ENCODE measurements at places on chromosomes 13 and 19.

DNA sequence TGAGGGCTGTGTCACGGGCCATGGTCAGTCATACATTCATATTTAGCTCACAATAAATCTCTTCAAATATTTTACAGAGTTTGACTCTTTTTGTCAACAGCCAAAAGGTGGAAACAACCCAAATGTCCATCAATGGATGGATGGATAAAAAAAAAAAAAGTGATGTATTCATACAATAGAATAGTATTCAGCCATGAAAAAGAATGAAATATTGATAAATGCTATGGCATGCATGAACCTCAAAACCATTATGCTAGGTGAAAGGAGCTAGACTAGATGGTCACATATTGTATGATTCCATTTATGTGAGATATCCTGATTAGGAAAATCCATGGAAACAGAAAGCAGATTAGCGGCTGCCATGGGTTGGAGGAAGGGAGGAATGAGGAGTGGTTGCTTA is 16.2 kb downstream of the ADGRE2 start:
- DNase-seq, result no peak

DNA sequence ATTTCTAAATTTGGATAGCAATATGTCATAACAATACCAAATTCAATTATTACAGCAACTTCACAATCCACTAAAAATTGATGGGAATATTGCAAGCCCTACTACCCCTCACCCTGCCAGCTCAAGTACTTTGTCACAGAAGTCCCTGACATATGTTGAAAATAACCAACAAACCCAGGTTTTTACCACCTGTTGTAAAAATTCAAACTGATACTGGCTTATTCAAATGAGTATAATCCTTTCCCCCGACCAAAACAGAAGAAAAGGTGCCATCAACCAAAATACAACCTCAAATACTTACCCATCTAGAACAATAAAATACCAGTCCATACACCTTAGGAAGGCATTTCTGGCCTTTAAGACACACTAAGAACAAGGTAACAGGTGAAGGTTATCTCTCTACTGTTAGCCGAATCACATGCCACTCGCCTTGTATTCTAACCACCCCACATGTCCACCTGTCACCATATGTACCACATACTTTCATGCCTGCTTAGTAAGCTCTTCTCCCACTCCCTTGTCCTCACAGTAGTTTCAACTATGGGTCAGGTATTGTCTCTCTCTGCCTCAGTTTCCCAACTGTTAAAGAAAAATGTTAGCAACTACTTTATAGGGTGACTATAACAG is 53.1 kb downstream of the USP12 start:
- DNase-seq, result no peak

DNA sequence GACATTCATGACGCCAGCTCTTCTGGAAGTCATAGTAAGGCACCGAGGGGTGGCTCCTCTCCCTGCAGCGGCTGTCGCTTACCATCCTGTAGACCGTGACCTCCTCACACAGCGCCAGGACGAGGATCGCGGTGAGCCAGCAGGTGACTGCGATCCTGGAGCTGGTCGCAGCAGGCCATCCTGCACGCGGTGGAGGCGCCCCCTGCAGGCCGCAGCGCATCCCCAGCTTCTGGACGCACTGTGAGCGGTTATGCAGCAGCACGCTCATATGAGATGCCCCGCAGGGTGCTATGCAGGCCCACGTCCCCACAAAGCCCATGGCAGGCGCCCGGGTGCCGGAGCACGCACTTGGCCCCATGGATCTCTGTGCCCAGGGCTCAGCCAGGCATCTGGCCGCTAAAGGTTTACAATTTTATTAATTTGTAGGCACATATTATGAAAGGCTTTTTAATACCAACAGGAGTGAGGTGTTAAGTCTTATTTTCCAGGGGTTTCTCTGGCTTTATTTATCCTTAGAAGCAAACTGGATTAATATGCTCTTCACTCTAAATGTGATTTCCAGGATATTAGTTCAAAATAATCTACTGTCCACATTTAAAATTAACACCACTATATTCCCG is 35.6 kb upstream of the PSPC1 start:
- DNase-seq, result peak; percentile 11

- DNase-seq, result no peak
These were observed 236.3 kb downstream of the COL4A1 start for GRCh38 chr13:110070511-110071120.

GRCh38 chr13:45349438-45349837 is 8.5 kb upstream of the TPT1 start:
- no peak for DNase-seq

GRCh38 chr19:40006273-40006691 is 9.4 kb downstream of the ZNF546 start:
- DNase-seq, result no peak

- no peak for DNase-seq
These were observed 75.3 kb downstream of the FGF14 start for GRCh38 chr13:102326381-102327118.

DNA sequence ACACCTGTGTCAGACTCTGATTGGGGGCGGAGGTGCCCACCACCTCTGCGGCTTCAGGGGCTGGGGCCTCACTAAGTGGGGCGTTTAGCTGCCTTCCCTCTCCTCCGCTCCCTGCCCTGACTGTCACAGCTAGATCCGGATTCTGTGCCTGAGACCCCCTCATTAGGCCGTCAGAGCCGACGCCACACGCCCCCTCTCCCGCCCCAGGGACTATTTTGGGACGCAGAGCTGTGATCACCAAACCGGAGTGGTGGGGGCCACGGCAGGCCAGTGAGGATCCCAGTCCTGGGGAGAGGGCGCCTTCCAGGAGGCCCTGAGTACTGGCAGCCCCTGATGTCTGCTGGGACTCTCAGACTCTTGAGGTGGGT is 762 bp downstream of the KANK3 start:
- DNase-seq, result no peak

GRCh38 chr19:10503002-10503789 is at the start of gene KEAP1:
Gene KEAP1 (minus strand): TSS chr19:10503356. CDS start chr19:10500033, 3,323 bp downstream.
- DNase-seq, result peak; percentile 30

DNA sequence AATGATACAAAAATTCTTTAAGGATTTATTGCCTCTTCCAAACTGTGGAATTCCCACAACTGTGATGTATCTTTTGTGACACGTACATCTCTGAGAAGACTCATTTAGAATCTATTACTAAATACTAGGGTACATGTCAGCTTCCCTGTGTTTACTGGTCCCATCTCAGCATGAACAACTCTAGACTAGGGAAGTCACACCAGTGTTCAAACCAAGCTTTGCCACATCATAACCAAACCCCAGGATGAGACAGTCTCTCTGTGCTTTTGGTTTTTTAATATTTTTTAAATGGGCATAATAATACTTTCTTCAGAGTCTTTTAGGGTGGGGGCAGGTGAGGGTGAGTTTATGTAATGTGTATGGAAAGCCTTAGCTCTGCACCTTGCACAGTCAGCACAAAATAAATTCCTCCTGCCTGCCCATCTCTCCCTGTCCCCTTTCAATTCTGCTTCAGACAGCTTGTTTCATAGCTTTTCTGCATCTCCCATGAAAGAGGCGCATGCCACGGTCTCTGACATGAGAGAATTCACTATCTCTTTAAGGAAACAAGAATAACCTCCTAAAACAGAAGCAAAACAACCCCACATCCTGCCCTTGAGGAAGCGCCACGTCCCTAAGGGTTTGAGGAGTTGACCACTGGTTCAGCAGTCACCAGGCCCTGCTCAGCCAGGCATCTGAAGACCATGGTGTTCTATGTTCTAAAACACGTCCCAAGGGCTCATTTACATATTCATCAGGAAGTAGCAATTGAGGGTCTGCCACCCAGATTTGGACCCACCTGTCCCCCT is 174.5 kb downstream of the USP12 start:
- DNase-seq, result no peak

DNA sequence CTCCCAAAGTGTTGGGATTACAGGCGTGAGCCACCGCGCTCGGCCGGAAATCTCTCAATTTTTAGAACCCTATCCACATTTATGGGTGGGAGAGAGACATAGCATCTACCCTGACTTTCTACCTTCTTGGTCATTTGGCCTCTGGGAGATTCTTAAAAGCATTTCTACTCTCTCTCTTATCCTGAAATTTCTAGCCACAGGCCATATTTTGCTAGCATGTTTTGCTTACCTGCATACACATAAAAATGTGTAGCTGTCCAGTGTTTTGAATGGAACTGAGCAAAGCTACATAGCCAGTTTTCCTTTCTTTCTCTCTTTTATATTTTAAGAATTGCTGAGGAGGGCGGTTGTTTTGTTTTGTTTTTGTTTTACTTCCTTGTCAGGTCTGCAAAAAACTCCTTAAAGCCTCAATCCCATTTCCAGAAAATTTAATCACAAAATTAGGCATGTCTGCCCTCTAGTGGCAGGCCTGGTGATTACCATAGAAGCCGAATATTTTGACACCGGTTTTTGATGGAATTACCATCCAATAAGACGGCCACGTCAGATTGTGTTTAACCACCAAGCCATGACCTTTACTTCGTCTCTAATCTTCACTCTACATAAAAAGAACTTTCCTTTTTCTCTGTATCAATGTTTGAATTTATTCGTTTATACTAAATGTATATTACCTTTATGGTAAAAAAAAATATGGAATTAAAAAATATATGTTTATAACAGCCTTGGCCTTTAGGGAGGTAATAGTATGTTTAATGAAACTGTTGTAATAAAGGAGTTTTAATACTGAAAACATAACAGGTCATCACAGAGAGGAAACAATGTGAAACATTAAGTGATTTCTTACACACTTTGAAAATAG is 34.4 kb upstream of the OXGR1 start:
- peak; percentile 47 for DNase-seq

DNA sequence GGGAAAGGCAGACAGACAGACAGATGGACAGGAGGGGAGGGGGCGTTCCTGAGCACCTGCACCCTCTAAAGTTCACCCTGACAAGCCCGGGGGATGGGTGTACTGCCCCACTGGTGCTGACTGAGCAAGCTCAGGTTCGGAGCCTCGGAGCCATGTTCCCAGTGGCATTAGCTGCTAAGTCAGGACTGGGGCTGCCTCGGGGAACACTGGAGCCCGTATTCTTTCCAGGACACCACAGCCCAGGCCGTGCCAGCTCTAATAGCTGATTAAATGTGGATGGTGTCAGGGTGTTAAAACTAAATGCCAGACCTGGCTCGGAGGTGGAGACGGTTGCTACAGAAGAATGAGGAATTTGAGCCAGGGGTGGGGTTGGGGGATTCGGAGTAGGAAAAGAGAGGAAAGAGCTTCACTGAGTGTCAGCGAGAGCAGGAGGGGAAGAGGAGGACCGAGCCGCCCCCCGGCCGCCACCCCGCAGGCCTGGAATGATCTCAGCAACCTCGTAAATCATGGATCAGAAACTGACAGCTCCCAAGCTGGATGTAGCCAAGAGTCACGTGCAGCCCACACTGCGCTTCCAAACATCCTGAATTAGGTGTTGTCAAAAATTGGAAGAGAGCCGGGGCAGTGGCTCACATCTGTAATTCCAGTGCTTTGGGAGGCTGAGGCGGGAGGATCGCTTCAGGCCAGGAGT is 10.4 kb downstream of the MAP2K2 start:
- DNase-seq, result no peak

GRCh38 chr19:47509973-47510372 is 4.9 kb downstream of the NAPA start:
- DNase-seq, result no peak

DNA sequence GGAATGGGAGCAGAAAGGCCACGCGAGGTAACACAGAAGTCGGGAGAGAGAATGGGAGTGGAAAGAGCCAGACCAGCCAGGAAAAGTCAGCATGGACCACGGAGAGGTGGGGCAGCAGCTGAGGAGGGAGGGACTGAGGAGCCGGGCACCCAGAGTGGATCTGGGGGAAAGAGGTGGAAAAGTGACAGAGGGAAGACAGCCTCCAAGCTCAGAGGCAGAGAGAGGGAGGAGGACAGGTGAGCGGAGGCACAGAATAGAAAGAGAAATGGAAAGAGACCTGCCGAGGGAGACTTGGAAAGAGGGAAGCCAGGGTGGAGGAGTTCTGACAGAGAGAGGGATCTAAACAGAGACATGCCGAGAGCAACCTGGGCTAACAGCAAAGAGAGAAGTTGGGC is 1.6 kb downstream of the GRIK5 start:
- no peak for DNase-seq

DNA sequence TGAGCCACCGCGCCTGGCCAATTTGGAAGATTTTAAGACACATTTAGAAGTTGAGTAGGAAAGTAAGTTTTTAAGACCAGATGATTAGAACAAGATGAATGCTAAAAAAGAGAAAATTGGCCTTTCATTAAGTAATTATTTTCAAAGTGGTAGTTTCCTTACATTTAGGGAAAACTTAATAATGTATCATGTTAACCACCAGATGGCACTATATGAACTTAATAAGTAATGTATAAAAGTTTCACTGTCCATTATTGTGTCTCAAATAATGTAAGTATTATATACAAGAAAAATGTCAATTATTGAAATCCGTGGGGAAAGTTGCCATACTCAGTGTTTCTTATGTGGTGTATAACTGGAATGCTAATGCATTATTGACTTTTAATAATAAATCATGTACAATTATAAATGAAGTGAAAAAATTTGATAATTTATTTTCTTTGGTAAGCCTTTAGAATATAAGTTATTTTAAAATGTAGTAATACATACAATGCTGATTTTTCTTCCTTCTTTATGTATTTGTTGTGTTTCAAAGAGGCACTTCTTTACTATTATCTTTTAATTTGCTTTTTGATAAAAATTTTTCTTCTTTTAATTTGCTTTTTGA is 29.2 kb downstream of the COG6 start:
- peak; percentile 51 for DNase-seq

DNA sequence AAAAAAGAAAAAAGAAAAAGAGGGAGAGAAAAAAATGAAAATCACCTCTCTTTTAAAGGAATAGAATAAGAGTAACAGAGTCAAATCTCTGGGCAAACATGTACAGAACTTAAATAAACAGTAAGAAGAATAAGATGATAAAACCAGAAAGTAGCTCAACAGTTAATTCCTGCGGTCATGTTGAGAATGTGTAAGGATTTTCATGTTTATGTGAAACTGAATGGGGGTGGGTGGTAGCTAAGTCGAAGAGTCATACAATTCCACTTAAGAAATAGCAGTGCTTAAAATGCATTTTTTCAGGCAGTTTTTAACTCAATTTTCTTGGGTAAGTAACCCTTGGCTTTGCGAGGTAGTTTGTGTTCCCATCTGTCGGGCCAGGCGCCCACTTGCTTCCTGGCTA is 60.9 kb downstream of the PEX11G start:
- DNase-seq, result no peak

- DNase-seq, result no peak
These were observed 353.4 kb downstream of the OLFM4 start for GRCh38 chr13:53382008-53382407.

DNA sequence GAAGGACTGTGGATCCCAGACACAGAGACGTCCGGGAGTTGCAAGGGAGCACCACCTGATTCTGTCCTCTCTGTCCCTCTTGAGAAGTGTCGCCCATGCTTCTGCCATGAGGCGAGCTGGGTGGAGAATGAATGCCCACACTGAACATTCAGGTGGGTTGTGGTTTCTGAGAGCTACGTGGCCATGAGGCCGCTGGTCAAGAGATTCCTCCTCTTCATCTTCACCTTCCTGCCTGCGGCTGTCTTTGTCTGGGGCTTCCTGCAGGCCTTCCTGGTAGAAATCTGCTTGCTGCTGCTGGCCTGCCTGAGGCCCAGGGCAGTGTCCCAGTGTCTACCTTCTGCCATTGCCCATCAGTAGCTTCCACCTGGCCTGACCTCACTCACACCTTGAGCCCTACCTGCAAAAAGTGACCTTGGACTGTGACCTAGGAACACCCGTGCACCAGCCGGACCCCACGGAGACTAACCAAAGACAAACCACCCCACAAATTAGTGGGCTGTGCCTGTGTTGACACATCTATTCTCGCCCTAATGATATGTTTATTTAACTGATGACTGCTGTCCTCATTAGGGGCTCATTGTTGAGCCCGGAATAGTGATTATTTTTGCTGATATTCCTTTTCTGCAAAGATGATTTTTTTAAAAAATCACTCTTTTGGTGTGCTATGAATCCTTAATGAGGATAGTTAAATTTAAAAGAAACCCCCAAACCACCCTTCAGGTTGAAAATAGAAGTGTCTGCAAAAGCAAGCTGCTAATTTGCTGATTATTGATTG is 38.7 kb upstream of the ZNF536 start:
- no peak for DNase-seq

All from CD4-positive, alpha-beta T cell treated with Interleukin-17A for 1 hour (primary cell).